ENCODE measurements at places on chromosomes 7 and 10.
A peak's percentile ranks its signal among the peaks of the same experiment; 100 is the strongest.

- DNase-seq: no peak
Measured at GRCh38 chr10:123464430-123465323, 201.5 kb upstream of the GPR26 start.

GRCh38 chr10:126337251-126337810, 50.9 kb downstream of the ADAM12 start:
- no peak for DNase-seq

- no peak for DNase-seq
Measured at GRCh38 chr10:69089638-69090599, 2.0 kb downstream of the SRGN start.

DNA sequence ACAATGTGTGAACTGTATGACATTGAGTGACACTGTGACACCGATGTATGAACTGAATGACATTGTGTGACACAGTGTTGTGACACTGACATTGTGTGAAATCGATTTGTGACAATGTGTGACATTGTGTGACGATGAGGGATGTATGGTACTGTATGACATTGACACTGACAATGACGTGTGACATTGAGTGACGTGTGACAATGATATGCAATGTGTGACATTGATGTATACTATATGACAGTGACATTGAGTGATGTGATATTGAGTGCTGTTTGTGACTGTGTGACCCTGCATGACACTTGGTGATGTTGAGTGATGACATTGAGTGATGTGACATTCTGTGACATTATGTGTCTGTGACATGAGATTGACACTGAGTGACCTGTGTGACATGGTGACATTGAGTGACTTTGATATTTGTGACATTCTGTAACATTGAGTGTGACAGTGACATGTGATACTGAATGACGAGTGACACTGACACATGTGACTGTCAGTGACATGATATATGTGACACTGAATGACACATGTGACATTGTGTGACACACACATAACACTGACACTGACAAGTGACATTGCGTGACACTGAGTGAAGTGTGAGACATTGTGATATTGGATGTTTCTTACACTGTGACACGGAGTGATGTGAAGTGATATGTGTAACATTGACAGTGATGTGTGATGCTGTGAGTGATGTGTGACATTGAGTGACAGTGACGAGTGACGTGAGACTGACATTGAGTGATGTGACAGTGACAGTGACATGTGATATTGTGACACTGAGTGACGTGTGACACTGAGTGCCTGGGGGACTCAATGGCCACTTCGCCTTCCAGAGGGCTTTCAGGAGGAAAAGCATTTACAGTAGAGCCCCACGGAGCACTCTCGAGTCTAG, 167.5 kb downstream of the PRKAG2 start:
- DNase-seq: no peak

DNA sequence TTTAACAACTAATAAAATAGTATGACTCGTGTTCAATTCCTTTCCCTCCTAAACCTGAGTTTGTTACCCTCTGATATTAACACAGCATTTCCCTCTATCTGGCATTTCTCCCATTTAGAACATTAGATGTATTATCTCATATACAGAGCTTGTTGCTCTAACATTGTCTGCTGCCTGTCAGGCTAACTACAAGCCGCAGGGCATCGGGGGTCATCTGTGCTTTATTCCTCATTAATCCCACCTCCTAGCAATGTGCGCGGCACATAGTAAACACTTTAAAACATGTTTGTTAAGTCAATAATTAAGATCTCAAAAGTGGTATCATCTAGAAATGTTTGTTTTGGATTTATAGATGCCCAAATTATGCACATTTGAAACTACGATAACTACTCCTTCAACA, 52.9 kb upstream of the NEBL start:
- no peak for DNase-seq

DNA sequence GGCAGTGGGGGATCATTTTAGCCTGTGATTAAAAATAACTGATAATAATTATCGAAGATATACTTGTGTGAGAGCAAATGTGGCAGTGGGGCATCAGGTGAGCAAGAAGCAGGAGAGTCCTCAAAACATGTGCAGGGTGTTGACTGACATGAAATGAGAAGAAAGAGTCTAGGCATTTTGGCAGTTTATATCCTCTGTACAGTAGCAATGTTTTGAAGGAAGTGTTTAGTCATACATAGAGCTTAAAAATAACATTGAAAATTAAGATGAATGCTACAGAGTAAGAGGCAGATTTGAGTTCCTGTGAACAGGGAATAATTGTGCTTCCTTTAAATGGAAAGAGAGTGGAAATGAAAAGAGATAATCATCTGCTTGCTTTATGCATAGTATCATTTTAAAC, 47.4 kb downstream of the VPS50 start:
- DNase-seq: no peak

DNA sequence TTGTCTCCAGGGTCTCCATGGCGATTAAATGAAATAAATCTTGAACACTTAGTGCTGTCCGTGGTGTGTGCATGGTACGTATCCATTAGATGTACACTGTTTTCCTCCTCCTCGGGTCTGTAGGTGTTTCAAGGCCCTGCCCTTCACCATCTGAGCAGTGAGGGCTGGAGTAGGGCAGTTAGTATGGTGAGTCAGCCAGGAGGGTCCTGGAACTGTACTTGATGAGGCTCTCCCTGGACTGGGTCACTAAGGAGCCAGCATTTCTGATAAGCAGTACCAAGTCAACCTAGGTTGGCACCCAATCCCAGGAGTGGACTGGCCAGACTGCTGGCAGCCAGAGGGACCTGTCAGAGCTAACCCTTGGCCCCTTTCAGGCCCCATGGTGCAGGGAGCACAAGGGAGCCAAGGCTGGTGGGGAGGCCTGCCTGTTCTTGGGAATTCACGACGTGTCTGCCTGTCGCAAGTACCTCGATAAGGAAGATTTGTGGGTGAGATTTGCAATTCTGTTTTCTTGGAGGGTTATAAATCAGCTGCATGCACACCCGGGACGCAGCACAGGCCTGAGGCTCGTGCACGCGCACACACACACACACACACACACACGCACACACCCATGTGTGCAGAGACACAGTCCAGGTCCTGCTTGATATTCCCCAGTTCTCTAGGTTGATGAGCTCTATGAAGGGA, 114.2 kb downstream of the ZMIZ1 start:
- peak; percentile 58 for DNase-seq

DNA sequence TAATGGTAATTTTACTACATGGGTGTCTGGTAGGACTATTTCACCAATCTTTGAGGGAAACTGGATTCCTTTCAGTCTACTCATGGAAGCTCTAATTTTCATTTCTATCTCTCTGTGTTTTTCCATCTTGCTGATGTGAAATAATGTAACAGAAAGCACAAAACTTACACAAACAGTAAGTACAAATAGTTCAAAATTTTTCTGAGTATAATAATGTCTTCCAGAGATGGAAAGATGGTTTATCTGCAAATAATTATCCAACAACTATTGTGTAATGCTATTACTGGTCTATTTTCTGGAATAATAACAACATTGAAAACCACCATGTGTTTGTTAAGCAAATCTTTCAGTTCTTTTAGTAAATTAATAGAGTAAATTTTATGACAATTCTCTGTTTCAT, 565.8 kb upstream of the MGMT start:
- no peak for DNase-seq

DNA sequence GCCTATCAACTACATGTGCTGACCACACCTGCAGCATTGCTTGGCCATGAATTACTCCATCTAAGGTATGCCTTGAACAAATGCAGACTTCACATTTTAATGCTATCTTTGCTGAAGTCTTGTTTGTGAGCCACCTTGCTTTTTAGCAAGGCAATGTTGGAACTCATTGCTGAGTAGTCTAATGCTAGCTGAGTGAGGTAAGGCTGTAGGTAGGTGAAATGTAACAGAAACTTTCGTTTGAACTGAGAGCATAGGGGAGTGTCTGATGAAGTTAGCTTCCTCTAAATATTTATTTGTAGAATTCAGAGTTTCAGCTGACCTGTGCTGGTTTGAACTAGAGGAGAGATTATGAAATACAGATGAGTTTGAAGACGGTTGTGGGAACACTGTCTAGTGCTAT, 238.5 kb downstream of the SEMA3A start:
- no peak for DNase-seq

DNA sequence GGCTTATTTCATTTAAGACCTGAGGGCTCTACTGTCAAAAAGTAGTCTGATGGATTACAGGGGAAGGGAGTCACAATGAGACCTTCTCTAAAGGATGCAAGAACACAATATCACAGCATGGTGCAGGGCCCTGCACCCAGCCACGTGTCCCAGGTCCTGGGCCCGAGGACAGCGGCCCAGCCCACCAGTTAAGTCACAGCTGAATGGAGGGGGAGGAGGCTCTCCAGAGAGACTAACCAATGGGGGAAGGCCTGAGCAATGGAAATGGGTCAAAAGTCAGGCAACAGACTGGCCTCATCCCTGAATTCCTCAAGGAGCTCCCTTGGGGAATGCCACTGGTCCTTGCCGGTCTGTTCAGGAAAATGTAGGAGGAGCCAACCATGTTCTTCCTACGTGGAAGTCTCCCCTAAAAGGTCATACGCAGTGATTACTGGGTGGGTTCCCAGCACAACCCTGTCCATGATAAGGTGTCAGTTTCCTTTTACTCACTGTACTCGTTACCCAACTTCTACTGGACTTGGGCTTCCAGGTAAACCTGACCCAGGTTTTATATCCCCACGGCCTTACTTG, 28.3 kb downstream of the CCDC3 start:
- DNase-seq: no peak

DNA sequence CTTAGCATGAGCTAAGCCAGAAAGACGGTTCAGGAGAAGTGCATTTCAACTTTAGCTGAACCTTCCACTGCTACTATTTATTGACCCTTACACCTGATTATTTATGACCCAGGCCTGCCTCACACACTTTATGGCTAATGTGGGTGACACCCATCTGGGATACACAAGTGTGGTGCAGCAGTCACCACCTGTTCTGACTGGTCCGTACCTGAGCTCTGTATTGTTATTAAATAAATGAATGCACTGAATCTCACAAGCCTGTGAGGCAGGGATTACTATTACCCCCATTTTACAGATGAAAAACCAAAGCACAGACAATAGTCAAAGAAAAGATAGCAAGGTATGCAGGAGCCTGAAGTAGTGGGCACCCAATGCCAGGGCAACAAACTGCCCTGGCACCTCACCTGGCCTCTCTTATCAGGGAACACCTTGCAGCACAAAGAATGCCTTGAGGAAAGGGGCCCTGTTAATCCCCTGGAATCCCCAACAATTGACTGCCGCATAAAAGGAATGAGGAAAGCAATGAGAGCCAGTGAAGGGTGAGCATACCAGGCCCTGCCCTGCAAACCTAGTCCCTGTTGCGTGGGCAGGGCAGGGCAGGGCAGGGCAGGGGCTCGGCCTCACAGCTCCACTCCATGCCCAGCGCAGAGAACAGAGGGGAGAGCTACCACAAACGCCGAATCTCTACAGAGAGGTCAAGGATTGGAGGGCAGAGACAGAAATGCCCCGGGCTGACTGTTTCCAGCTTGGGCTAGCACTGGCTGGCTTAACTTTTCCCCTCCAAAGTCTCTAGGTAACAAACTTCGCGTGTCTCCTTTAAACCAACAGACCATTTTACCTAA, 1.3 kb downstream of the ANXA11 start:
- DNase-seq: peak; percentile 72

DNA sequence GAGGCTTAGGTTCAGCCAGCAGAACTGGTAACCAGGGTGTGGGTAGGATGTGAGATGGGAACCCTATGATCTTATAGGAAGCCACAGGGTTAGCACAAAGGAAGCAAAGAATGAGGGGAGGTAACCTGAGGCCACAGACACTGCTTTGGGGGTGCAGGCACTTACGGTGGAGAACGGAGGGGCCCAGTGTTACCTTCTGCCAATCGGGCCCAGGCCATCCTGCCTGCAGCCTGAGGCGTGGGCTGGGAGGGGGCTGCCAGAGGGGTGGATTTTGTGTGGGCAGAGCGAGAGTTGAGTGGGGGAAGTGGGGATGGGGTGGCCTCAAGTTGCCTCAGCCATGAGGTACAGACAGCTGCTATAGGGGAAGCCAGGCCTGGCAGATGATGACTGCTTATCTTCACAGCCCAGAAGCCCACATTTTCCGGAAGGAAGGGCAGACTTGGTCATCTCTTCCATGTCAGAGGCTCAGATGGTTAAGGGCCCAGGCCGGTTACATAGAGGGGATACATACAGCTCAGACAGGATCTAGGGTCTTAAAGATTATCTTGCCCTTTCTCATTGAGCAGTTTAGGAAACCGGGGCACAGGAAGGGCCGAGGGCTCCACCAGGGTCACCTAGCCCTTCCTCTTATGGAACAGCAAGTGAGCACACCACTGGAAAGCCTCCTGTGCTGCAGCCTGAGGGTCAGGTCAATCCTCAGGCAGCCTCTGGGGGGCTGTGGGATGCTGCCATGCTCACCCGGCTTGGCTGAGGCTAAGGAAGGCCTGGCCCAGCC, 24.4 kb upstream of the VSIR start:
- no peak for DNase-seq

GRCh38 chr7:55463686-55464262, 98.6 kb downstream of the LANCL2 start:
- no peak for DNase-seq

DNA sequence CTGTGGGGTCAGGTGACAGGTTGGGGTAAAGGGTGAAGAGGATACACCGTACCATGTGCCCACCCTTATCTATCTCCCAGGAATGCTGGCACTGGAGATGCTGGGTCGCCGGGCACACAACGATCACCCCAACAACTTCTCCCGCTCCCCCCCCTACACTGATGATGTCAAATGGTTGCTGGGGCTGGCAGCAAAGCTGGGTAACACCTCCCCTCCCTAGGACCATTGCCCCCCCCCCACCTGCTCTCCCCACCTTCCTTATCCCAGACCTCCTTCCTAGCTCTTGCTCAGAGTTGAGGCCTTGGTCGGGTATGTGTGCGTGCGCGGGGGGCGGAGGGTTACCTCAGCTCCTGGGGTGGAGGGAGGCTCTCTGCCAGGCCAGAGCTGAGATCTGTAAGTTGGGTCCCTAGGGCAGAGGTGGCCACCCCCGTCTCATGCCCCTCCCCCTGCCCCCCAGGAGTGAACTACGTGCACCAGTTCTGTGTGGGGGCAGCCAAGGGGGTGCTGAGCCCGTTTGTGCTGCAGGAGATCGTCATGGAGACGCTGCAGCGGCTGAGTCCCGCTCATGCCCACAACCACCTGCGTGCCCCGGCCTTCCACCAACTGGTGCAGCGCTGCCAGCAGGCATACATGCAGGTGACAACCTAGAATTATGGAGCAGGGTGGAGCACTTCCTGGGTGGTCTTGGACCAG, 10.7 kb downstream of the NDST2 start:
- DNase-seq: no peak

DNA sequence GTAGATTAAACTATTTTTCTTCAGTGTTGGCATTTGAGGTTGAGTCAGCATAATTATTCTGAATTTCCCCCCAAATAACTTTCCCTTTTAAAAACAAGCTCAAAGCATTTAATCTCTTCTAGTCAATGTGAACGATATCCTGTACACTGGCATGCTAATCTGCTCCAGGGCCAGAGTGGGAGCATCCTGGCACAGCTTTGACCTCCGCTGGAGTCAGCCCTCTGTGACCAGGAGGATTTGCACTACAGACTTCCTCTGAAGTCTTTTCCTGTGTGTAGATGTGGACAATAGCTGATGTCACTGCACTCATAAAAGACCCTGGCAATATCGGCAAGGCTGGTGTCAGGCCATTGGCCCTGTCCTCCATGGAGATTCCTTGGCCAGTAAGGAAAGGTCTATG, 340.2 kb downstream of the CDC14C start:
- DNase-seq: no peak

GRCh38 chr7:45919231-45919784, 1.8 kb downstream of the IGFBP3 start:
- no peak for DNase-seq

Measured in MG63 (cell line).